GM23338 (cell line): ENCODE measurements at places on chromosomes 13 and 19.
A peak's percentile ranks its signal among the peaks of the same experiment; 100 is the strongest.

DNA sequence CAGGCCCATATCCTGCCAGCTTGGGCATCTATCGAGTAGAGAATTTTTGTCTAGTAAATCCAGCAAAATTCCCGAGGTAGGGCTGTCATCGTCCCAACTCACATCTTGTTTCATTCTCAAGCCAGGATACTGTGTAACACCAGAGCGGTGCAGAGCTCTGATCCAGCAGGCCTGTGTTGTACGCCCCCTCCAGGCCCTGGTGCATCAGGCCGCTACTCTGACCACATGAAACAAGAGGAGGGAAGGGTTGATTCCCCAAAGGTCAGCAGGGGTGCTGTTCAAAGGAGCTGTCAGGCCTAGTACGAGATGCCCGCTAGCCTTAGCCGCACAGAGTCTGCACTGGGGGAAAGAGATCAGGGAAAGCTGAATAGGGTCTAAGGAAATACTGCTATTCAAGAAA is 276.0 kb downstream of the SLC7A1 start:
- DNase-seq, result peak; percentile 72

- no peak for DNase-seq
Observed at GRCh38 chr19:2167896-2168618, 4.3 kb downstream of the DOT1L start.

DNA sequence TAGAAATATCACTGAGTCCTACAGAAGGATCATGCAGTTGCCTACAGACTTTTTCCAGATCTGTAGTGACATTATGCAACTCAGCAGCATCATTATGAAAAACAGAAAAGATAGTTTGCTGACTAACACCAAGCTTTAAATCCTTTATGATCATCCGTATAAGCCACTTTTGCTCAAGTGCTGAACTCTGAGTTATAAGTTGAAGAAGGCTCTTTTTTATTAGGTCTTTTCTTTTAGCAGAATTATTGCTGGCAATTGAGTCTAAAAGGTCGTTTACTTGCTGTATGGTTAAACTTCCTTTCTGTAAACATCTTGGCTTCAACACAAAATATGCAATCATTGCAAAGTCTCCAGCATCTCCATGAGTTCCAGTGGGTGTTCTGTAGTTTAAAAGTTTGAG is 4.8 kb downstream of the LIG4 start:
- DNase-seq, result no peak

DNA sequence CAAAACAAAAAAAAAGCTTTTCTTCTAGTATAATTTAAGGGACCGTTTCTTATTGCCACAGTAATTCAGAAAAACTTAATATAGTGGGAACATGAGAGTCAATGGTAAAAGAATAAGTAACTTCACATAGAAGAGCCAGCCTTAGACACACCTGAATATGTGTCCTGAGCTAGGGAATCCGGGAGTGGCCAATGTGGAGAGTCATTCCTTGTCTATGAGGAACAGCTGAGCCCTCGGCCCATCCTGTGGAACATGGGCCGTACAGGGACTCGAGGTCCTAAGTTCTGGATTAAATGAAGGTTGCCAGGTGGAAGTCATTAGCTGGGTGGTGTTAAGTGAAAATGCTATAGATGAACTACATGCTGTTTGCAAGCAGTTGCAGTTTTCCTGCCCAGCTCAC is 32.2 kb downstream of the EFNB2 start:
- DNase-seq, result no peak

DNA sequence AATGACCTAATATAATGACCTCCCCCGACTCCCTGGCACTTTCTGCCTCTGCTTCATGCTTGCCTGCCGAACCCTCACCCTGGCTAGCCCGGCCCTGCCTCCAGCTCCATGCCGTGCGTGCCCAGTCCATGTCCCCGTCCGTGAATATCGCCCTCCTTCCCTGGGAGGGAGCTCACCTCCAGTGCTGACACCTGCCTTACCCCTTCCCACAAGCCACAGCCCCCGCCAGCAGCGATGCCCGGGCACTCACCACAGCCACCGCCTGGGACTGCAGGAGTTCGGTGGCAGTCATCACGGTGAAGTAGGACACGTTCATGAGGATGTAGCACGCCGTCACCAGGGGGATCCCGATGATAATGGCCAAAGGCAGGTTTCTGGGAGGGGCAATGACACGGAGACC is 10.0 kb downstream of the SLC7A9 start:
- DNase-seq, result no peak

GRCh38 chr19:988510-988909 is 4.4 kb downstream of the WDR18 start:
- DNase-seq, result peak; percentile 2

GRCh38 chr19:46387713-46388130 is 25.6 kb downstream of the CCDC8 start:
- no peak for DNase-seq

- no peak for DNase-seq
Observed at GRCh38 chr19:50723735-50724521, 764 bp downstream of the CLEC11A start.

- DNase-seq, result no peak
Observed at GRCh38 chr19:31269425-31270127, 79.7 kb downstream of the TSHZ3 start.

DNA sequence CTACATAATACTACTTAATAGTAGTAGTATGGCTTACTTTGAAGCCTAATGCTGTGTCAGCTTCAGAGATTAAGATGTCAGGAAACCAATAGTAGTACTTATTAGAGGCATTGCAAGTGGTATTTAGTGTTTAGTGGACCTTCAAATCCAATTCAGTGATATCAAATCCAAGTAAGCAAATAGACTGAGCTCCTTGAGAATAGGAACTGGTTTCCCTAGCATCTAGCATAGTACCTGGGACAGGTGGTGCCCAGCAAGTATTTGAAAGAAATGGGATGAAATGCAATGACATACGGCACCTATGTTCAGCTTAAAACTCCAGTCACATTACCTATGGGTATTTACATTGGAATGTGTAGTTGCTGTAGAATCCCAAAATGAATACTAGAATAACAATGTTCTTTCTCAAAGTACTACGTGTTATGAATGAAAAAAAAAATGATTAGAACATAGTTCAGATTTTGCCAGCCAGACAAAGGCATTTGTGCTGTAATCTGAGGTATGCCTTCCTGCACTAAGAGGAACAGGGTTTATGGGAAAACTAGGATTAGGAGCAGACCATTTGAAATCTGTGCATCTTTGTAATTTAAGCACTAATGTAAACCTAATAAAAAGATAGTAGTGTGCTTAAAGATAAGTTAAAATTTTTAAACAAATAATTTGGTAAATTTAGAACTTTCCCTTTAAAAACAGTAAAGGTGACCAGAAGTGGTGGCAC is 17.1 kb downstream of the LSM14A start:
- no peak for DNase-seq

DNA sequence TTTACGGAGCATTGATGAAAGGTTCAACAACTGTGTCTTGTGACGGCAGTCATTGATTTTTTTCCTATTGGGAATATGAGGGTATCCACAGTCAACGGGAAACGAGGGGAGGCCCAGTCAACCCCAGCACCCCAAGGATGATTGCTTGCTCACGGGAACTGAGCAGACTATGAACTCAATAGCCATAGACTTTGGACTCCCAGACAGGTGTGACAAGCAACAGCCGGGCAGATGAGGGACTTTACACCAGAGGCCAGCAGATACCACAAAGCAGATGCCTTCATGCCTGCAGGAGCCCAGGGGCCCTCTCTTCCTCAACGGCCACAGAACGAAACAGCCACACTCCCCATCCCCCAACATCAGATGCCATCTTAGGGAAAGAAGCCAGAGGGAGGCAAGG is 80.3 kb upstream of the FLT1 start:
- no peak for DNase-seq

- DNase-seq, result peak; percentile 96
Observed at GRCh38 chr19:42108527-42109389, 23.5 kb downstream of the POU2F2 start.

- DNase-seq, result peak; percentile 68
Observed at GRCh38 chr19:12778017-12778904, 2.9 kb upstream of the HOOK2 start.
